AG10803 (cell line): ENCODE measurements at places on chromosomes 13 and 19.

GRCh38 chr19:50720181-50720920, 749 bp upstream of the SHANK1 start:
- no peak for DNase-seq

DNA sequence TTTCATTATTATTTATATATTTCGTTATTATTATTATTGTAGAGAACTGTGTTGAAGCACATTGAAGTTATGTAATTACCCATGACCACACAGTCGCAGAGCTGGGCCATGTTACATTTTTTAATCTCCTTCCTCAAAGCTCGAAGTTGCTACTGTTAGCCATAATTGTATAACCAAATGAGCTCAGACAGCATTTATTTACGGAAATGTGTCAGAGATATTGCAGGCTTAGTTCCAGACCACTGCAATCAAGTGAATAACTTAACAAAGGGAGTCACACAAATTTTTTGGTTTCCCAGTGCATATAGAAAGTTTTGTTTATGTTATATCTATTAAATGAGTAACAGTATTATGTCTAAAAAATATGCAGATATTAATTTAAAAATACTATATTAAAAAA, 147.1 kb upstream of the SLITRK1 start:
- no peak for DNase-seq

DNA sequence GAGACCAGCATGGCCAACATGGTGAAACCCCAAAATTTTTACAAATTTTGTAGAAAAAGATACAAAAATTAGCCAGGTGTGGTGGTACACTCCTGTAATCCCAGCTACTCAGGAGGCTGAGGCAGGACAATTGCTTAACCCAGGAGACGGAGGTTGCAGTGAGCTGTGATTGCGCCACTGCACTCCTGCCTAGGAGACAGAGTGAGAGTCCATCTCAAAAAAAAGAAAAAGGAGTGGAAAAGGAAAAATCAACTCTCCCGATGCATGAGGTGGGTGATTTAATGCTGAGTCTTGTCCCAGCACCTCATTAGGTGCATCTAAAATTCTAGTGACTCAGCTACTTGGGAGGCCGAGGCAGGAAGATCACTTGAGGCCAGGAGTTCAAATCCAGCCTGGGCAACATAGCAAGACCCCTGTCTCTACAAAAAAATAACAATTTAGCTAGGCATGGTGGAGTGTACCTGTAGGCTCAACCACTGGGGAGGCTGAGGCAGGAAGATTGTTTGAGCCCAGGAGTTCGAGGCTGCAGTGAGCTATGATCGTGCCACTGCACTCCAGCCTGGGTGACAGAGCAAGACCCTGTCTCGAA, 19.8 kb downstream of the GTPBP3 start:
- DNase-seq, result no peak

- DNase-seq, result no peak
Measured at GRCh38 chr19:42154471-42155323, 22.5 kb upstream of the POU2F2 start.

GRCh38 chr13:99916366-99917103, 55.0 kb downstream of the ZIC5 start:
- peak; percentile 75 for DNase-seq

DNA sequence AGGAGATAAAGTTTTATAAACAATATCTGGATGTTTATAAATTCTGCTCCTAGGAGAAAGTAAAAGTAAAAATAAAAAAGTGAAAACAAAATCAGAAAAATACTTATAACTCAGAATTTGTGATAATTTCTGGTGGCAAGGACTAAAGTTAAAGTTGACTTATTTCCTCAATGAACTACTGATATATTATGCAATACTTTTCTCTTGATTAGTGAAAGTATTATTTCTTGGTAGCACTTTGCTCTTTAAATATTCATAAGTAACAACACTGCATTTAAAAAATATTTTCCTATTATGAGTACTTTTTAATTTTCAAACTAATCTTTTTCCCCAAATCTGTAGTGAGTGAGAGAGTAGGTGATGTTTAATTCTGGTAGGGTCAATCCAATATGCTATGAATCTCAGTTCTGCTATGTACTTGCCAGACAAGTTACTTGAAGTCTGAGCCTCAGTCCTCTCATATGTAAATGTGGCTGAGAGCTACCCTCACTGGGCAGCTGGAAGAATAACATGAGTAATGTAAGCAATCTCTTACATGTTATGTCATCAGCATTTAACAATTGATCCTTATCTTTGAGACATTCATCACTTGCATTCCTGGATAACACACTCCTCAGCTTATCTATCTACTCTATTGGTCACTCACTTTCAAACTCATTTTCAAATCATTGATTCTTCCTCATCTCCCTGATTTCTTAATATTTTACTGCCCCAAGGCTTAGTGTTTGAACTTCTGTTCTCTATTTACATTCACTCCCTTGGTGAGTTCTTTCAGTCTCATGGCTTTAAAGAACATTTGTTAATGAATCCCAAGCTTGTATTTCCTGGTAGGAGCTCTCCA, 239.0 kb downstream of the RGCC start:
- peak; percentile 77 for DNase-seq

DNA sequence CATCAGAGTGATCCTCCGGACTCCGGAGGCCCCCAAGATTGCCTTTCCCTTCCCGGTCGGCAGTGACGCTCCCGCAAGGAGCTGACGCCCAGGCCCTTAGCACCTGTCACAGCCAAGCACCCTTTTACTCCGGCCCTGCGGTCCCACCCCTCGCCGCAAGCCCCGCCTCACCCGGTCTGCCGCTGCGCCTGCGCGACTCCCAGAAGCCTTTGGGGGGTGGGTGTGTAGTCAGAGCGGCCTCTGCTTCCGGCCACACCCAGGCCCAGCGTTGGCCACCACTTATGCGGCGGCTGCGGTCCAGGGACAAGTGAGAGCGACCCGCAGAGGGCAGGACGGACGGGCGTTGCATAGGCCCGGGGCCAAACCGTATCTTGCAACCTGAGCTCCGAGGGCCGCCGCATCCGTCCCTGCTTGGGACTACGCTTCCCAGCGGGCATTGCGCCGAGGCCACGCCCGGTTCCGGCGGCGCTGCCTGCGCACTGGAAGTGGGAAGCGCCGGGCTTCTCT, 441 bp upstream of the ZFP28 start:
- DNase-seq, result peak; percentile 87

- DNase-seq, result no peak
Measured at GRCh38 chr13:98755116-98755515, 2.6 kb upstream of the SLC15A1 start.

DNA sequence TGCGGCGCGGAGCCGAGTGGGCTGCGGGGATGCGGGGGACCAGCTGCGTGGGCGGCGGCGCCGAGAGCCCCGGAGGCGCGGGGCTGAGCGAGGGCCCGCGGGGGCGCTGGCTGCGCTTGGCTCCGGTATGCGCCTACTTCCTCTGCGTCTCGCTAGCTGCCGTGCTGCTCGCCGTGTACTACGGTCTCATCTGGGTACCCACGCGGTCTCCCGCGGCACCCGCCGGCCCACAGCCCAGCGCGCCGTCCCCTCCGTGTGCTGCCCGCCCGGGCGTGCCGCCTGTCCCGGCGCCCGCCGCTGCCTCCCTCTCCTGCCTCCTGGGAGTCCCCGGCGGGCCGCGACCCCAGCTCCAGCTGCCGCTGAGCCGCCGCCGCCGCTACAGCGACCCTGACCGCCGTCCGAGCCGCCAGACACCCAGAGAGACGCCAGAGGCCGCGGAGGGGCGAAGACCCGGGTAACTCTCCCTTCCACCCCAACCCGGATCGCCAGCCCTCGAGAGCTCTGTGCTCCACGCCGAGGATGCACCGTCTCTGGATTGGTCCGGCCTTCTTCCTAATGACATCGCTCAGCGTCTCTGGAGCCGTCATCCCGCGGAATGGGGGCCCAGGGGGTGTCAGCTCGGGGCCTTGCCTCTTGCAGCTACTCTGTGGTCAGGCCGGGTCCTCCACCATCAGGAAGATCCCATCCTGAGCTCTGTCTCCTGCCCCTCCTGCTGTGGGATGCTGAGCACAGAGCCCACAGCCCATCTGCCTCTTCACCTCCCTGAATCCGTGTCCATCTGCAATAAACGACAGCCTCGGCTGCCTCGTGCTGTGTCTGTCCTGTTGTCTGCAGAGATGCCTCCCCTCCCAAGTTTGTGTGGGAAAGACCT, 441 bp downstream of the INAFM1 start:
- DNase-seq, result peak; percentile 6

DNA sequence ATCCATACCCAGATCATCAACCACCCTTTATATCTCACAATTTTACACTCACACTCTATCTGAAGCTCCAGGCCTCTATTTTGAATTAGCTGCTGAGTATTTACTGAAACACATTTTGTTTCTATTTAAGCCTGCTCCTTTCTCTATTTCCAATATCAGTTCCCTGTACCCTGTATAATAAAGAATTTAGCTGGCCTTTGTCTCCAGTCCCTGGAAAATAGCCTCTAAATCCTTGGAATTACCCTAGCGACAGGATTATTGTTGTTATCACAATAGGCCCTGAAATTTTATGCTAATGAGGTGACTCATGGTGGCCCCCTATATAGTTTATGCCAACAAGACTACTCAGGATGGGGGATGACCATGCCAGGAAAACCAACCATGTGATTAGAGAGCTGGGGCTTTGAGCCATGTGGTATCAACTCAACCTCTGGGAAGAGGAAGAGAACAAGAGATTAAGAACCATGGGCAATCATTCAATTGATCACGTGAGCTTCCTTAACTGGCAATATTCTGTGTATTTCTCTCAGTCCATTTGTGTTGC, 72.7 kb downstream of the KATNAL1 start:
- DNase-seq, result no peak

DNA sequence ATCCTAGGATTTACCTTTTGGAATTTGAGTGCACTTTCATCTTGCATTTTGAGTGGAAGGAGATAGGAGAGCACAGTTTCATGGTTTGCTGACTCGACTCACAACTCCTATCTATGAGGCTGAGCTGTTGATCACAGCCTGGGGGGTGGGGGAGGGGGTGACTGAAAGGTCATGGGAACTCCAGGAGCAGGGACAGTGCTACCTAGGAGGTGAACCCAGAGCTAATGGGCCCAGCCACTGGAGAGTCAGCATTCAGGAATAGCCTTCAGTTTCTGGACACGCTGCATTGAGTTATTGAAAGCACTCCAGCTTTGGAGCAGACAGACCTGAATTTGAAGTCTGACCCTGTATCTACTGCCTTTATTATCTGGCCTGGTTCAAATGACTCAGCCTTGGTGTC, 339.9 kb downstream of the SLC7A1 start:
- no peak for DNase-seq

- DNase-seq, result no peak
Measured at GRCh38 chr19:15583346-15583745, 31.7 kb upstream of the CYP4F8 start.

DNA sequence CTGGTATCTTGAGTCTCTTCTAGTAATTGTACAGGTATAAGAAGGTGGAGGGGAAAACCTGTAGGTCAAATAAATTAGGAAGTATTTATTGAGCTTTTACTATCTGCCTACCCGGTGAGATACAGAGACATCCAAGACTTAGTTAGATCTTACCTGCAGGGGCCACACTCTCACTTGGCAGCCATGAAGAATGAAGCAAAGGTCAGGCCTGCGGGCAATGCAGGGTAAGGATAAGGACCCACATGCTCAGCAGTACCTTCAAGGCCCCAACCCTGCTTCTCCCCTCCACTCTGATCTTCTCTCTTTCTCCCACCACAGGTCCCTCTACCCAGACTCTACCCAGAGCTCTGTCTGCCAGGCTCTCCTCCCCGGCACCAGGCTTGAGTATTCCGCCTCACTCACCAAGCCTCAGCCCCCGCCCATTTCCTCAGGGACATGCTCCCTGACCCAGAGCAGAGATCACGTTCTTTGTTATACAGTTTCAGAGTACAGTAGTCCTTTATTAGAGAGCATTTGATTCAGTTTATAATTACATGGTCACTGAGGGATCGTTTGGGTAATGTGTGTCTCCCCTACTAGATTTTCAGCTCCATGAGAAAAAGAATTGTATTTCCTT, 18.9 kb upstream of the CLDN10 start:
- DNase-seq, result no peak

- DNase-seq, result no peak
Measured at GRCh38 chr19:51820011-51820410, 25.1 kb downstream of the FPR3 start.

GRCh38 chr13:43129511-43130110, 106.2 kb downstream of the DNAJC15 start:
- no peak for DNase-seq

DNA sequence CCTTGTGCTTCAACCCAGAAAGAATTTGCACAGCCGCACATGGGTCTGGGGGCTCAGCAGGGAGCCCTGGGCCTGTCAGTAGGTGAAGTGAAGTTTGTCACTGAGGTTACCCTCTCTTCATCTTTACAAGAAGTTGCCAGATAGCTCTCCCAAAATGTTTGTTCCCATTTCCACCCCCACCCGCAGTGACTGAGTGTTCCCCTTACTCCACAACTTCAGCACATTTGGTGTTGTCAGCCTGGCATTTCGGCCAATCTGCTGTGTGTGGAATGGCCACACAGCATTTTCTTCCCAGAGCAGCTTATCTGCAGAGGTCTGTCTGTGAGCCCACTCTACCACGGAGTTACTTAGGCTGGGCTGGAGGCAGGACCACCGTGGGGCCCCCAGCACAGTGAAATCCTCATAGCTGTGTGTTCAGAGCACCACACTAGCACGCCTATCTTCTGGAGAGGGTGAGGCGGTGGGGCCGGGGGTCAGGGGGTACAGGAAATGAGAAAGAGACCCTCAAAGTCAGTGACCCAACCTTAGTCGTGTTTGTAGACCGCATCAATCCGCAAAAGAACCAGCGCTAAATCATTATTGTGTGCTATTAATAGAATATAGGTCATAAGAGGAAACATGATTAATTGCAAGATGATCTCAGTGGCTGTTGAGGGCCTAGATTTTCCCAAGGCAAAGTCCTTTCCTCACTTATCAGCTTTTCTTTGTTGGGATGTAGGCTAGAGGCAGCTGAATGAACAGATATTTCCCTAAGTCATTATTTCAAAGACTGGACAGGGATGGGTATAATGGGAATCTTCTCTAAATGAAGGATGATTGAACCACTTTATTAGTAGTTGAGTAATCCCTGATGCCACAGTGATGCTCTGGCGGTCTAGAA, 116.0 kb downstream of the SIPA1L3 start:
- peak; percentile 28 for DNase-seq

- DNase-seq, result no peak
Measured at GRCh38 chr13:80341756-80342370, 937 bp upstream of the SPRY2 start.

DNA sequence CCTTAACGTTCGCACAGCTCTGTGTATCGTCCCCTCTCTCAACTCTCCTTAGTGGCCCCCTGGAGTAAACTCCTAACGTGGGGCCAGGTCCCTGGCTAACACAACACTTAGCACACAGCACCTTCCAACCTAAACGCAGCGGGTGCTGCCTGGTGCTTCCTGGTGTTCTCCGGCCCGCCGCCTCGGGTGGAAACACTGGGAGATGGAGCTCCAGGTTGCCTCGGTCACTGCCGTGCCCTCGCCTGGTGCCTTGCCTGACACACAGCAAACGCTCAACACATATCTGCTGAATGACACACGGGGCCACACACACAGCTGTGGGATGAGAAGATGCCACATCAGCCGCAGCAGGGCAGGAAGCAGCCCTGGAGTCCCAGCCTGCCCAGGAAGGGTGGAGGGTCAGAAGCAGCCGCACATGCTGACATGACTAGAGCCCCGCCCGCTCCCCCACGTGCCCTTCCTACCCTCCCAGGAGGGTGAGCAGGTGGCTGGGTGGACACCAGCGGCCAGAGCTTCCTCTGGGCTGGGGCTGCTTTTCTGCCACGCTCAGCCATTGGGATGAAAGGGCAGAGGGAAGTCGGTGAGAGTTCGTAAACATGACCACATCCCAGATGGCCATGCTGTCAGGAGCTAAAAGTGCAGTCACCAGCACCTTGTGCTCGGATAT, 6.6 kb downstream of the PEPD start:
- DNase-seq, result peak; percentile 51
